Head of caudate nucleus (tissue), 42 donors: ENCODE measurements at places on chromosomes 12 and 14.

- no peak for DNase-seq
These were observed 13.5 kb downstream of the FERMT2 start for GRCh38 chr14:52937306-52937705.

GRCh38 chr14:100408350-100409002, 85.3 kb downstream of the SLC25A47 start:
- no peak for DNase-seq

GRCh38 chr14:66610154-66610563, 102.2 kb downstream of the GPHN start:
- no peak for DNase-seq

DNA sequence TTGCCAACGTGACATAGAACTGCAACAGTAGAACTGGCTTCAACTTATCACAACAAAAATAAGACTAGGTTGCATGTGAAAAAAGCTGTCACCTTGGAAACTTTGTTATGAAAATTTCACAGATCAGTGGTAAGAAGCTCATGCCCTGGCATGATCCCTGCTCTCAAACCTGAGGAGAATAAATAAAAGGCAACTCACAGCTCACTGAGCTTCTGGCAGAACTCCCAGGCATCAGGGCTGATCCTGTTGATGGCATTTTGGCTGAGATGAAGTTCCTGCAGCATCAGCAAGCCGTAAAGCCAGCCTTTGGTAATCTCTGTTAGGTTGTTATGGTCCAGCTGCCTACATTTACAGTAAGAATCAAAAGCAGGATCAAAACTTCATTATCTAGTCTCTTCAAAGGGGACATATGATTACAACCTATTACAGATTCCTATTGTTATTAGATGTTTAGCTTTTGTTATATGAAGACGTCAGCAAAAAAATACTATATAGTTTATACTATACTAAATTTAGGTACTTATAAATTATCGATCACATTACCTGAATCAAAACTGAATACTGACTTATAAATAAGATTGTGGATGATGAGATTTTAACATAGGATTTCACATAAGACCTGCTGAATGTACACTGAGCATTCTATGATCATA, 32.0 kb downstream of the LRIG3 start:
- DNase-seq: peak; percentile 67

GRCh38 chr14:35406506-35407305, 2.2 kb upstream of the NFKBIA start:
- DNase-seq: no peak

GRCh38 chr12:82182601-82183190, 175.5 kb downstream of the CCDC59 start:
- DNase-seq: no peak

GRCh38 chr12:64826234-64826633, 1.8 kb downstream of the TBC1D30 start:
- DNase-seq: no peak

- no peak for DNase-seq
These were observed 474 bp downstream of the TRPV4 start for GRCh38 chr12:109832541-109833306.

DNA sequence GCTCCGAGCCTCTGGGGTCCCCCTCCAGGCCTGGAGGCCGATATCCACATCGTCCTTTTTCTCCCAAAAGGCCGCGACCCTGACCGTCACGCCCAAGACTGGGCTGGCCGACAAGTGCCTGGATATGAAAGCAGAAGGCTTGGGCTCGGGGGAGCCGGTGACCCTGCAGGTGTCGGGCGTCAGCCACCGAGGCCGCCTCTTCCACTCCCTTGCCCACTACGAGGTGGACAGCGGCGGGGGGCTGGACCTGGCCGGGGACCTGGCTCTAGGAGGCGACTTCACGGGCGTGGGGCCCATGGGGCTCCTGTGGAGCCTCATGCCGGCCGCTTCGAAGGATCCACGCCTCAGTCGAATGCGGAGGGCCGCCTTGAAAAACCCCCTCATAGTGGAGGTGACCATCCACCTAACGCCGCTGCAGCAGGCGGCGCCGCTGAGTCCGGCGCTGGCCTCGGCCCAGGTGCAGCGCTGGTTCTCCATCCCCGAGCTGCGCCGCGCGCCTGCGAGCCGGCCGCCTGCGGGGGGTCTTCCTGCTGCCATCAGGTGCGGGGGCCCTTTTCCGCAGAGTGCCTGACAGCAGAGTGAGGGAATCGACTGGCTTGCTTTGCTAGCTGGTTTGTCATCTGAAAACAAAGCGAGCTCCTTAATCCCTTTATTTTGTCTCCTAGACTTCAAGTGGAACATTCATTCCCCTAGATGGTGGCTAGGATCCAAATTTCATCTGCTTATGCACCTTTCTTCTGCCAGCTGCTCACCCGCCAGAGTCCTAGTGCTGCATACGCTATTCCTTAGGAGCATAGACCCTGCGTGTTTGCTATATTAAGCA, 10.6 kb upstream of the DNAL1 start:
- DNase-seq: peak; percentile 12

- no peak for DNase-seq
These were observed 60.5 kb downstream of the CRADD start for GRCh38 chr12:93737457-93738198.
